ENCODE measurements at places on chromosomes 12 and 14.
A peak's percentile ranks its signal among the peaks of the same experiment; 100 is the strongest.

- no peak for DNase-seq
Observed at GRCh38 chr14:100037353-100037752, 27.9 kb upstream of the EVL start.

- DNase-seq = no peak
Observed at GRCh38 chr12:110123919-110124268, 263 bp upstream of the IFT81 start.

DNA sequence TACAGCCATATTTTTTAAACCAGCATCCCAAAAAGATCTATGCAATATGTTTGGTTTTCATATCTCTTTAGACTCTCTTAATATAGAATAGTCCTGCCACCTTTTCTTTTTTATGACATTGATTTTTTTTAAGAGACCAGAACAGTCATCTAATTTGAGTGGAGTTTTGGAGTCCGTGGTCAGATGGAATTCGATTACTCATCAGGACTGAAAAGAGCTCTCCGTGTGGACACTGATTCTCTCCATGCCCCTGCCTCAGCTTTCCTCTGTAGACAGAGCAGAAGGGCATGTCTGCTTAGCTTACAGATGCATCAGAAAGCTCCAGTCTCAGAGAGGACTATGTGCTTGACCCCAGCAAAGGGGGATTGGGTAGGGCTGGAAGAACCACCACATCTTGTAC, 27.8 kb downstream of the SMCO2 start:
- DNase-seq = no peak

GRCh38 chr14:56199982-56200577, 81.9 kb downstream of the PELI2 start:
- DNase-seq = no peak

DNA sequence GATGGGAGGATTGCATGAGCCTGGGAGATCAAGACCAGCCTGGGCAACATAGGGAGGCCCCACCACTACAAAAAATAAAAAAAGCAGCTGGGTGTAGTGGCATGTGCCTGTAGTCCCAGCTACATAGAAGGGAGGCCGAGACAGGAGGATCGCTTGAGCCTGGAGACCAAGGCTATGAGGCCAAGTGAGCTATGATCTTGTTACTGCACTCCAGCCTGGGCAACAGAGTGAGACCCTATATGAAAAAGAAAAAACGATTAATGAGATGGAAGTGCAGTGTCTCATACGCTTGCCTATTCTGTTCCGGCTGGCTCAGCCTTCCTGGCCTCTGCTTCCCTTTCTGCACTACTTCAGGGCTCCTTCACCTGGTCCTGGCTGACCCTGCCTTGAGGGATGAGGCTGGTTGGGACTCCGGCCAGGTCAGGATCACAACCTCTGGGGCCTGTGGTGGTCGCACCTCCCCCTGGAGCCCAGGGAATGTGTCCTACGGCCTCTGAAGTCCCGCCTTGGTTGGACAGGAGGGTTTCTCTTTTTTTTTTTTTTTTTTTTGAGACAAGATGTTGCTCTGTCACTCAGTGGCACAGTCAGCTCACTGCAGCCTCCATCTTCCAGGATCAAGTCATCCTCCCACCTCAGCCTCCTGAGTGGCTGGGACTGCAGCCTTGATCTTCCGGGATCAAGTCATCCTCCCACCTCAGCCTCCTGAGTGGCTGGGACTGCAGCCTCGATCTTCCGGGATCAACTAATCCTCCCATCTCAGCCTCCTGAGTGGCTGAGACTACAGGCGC, 10.7 kb downstream of the TEDC1 start:
- DNase-seq = no peak

DNA sequence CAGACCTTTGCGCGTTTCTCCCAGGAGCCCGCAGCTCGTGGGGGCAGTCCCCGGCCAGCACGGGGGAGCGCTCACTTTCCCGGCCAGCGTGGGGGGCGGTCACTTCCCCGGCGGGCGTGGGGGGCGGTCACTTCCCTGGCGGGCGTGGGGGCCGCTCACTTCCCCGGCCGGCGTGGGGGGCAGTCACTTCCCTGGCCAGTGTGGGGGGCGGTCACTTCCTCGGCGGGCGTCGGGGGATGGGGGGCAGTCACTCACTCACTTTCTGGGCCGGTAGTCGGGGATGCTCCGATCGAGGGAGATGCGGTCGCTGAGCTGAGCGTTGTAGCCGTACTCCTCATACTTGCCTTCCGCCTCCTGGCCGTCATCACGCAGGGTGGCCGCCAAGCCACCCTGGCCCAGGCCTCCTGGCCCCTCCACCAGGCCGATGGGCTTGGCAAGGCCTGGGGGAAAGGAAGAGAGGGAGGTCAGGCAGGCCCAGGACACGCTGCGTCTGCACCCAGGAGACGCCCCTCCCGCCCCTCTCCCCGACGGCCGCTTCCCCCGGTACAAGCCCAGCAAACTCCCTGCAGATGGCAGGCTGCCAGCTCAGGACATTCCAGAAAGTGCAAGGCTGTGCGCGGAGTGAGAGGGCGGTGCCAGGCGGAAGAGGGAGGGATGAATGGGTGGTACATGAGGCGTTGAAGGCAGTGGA, 43.3 kb downstream of the GALNT9 start:
- peak; percentile 46 for DNase-seq

GRCh38 chr12:32211900-32212156, 105.2 kb downstream of the BICD1 start:
- no peak for DNase-seq

DNA sequence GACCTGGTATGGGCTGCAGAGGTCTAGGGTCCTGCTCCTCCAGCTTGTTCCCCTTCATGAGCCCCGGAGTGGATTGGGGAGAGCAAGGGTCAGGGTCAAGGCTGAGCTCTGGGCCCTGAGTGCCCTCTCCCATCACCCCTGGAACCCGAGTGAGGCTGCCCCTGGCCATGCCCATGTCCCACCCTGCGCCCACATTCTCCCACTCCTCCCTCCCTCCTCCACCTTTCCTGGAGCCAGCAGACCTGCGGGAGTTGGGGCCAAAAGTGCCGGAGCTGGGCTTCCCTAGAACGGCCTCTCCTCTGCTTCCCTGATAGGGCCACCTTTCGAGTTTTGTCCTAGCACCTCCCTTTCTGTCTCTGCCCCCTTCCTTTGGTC, 590 bp downstream of the SCNN1A start:
- no peak for DNase-seq

DNA sequence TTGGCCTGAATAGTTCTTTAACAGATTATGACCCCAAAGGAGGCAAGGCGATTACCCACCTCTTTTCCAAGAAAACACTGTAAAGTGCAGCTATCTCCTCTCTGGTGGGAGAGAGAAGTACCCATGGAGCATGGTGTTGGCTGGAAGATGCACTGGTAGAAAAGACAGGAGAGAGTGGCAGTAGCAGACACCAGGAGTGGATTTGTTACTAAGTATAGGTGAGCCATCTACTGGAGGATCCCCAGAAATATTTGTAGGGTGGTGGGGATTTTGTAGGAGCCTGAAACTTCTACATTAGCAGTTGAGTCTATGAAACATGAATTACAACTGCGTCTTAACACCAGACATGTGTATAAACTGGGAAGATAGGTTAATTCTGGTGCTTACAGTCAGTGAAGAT, 148.0 kb downstream of the SLC38A4 start:
- DNase-seq = peak; percentile 2

DNA sequence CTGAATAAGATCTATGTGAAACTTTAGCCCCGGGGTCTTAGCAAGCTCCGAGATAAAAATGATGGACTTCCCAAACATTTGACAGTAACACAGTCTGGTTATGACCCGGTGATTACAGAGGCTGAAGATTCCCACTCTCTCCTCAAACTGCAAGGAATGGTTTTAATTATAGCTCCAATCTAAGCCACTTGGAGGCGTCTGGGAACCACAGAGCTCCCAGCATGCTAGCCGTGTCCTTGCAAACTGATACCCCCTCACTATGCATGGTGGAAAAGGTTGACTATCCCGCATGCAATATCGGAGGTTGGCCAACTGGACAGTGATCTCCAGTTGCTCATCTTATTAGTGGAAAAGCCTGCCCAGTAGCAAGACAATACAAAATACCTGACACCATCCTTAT, 76.5 kb upstream of the GRIN2B start:
- no peak for DNase-seq

- DNase-seq = no peak
Observed at GRCh38 chr12:103857164-103857563, 16.1 kb upstream of the NT5DC3 start.
